ENCODE measurements at places on chromosomes 1 and 21. TPM values are rescaled to one million over a fixed set of nuclear protein-coding genes. Genes with fewer than 3 reads are reported as not detected.

RPE65 gene
- total RNA-seq = not detected

DRAXIN gene
- total RNA-seq = 0.32 TPM

IRF6 gene
- total RNA-seq = 0.05 TPM

RCSD1 gene
- total RNA-seq = not detected

ASAP3 gene
- 1.7 TPM for total RNA-seq

OR2W3 gene
- 2.0 TPM for total RNA-seq

TACSTD2 gene
- not detected for total RNA-seq

DNASE2B gene
- not detected for total RNA-seq

PTPRC gene
- total RNA-seq = 0.23 TPM

OR2T29 gene
- not detected for total RNA-seq

CD5L gene
- total RNA-seq = not detected

SH2D5 gene
- total RNA-seq = 26.9 TPM

SLC6A9 gene
- total RNA-seq = 4.1 TPM

RCOR3 gene
- total RNA-seq = 10.1 TPM

STUM gene
- not detected for total RNA-seq

BTG3 gene
- total RNA-seq = 30.0 TPM

SV2A gene
- 27.7 TPM for total RNA-seq

S1PR1 gene
- 15.5 TPM for total RNA-seq

RHD gene
- total RNA-seq = not detected

SEMA4A gene
- total RNA-seq = not detected

CFHR1 gene
- not detected for total RNA-seq

KRTAP13-2 gene
- total RNA-seq = not detected

FNDC5 gene
- total RNA-seq = 1.4 TPM

CLCA1 gene
- total RNA-seq = not detected

GABPA gene
- total RNA-seq = 19.6 TPM

ZBTB37 gene
- total RNA-seq = 3.8 TPM

NMNAT2 gene
- total RNA-seq = 2.4 TPM

Data from HT1080 (cell line).